Ascending aorta (tissue), 2 donors: ENCODE measurements at places on chromosomes 1 and 21.
A peak's percentile ranks its signal among the peaks of the same experiment; 100 is the strongest.

DNA sequence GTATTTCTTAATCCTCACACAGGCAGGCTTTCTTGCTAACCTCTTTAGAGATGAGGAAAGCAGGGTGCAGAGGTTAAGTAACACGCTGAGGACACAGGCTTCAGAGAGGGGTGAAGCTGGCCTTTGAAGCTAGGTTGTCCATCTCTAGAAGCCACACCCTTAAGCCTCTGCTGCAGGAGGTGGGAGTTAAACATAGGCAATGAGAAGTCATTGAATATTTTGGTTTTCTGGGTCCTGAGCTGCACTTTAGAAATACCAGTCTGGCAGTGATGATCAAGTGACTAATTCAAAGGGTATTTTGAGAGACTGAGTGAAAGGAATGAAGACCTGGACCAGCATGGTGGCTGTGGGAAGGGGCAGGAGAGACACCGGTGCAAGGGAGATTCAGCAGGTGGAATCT lies 9.9 kb downstream of the KCNJ15 start:
- H3K4me3 ChIP-seq, result no peak overlapping the region
- peaks cover 24% of the 10 kb centered on the region for H3K4me1 ChIP-seq
- no peaks in the 10 kb centered on the region for H3K36me3 ChIP-seq
- DNase-seq, result no peak
- no peaks in the 10 kb centered on the region for H3K27me3 ChIP-seq

DNA sequence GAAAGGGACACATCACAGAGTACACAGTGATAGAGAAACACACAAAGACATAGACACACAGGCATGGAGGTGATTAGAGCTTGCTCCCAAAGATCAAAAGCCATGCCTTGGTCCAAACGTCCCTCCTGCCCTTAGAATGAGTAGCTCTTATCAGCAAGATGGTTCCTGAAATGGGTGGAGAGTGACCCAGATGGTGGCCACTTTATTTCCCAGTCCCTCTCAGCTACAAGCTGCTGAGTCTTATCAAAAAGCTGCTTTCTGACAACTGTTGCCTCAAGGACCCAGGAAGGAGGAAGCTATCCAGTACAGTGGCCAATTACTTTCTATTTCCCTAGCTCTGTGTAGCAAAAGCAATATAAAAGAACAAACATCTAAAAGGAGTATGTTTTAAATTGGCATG lies 7.7 kb upstream of the CLCA1 start:
- H3K4me1 ChIP-seq, result no peaks in the 10 kb centered on the region
- H3K27ac ChIP-seq, result no peak overlapping the region
- H3K4me3 ChIP-seq, result no peak overlapping the region
- H3K36me3 ChIP-seq, result no peaks in the 10 kb centered on the region
- H3K27me3 ChIP-seq, result no peaks in the 10 kb centered on the region

GRCh38 chr1:117275055-117275454 lies 64.3 kb upstream of the VTCN1 start:
- H3K4me3 ChIP-seq, result no peak overlapping the region
- no peaks in the 10 kb centered on the region for H3K36me3 ChIP-seq
- H3K4me1 ChIP-seq, result no peaks in the 10 kb centered on the region
- H3K27ac ChIP-seq, result no peak overlapping the region
- DNase-seq, result no peak

- no peaks in the 10 kb centered on the region for H3K36me3 ChIP-seq
- peak overlapping the region; percentile 84 for H3K27ac ChIP-seq
- H3K4me3 ChIP-seq, result peak overlapping the region; percentile 76
- no peaks in the 10 kb centered on the region for H3K27me3 ChIP-seq
- no peak for DNase-seq
- peaks cover 12% of the 10 kb centered on the region for H3K4me1 ChIP-seq
Observed at GRCh38 chr1:32352831-32353383, 9.4 kb downstream of the FAM229A start.

DNA sequence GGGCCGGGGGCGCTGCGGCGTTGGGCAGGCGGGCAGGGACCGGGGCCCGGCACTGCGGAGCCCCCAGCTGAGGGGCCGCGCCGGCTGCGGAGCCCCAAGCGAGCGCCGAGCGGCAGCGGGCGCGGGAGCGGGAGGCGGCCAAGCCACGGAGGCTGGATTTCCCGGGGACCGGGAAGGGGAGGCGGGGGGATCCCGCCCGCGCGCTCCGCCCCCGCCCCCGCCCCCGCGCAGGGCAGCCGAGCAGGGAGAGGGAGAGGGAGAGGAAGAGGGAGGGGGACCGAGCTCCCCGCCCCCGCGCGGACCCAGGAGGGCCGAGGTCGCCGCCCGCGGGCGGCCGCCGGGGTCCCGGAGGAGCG lies at the start of gene DLGAP3:
DLGAP3 (minus strand) TSS at position 154 of the 356 bp plus-strand sequence. CDS start 24,267 bp downstream, outside the sequence.
- peaks cover 26% of the 10 kb centered on the region for H3K27me3 ChIP-seq
- H3K4me3 ChIP-seq, result peak within 1 kb of the TSS; percentile 60
- peaks cover 4% of the 10 kb centered on the region for H3K4me1 ChIP-seq
- H3K36me3 ChIP-seq, result no peaks in the 10 kb centered on the region
